Dermis blood vessel endothelial cell (primary cell): ENCODE measurements at places on chromosomes 4 and X. TPM values are rescaled to one million over a fixed set of nuclear protein-coding genes. Genes with fewer than 3 reads are reported as not detected.

MTMR8 gene
- total RNA-seq, result 0.17 and 0.84 TPM in 2 replicates

SERPINA7 gene
- total RNA-seq, result not detected in 2 replicates

GBA3 gene
- total RNA-seq, result not detected in 2 replicates

AVPR2 gene
- total RNA-seq, result 4.7 and 6.3 TPM in 2 replicates

CXCL10 gene
- total RNA-seq, result 0.14 and 1.4 TPM in 2 replicates

TMPRSS11F gene
- total RNA-seq, result not detected in 2 replicates
